Brain microvascular endothelial cell (primary cell): ENCODE measurements at places on chromosomes 11 and 22.

GRCh38 chr22:26565181-26565580 lies 24.8 kb downstream of the TPST2 start:
- DNase-seq, result no peak

DNA sequence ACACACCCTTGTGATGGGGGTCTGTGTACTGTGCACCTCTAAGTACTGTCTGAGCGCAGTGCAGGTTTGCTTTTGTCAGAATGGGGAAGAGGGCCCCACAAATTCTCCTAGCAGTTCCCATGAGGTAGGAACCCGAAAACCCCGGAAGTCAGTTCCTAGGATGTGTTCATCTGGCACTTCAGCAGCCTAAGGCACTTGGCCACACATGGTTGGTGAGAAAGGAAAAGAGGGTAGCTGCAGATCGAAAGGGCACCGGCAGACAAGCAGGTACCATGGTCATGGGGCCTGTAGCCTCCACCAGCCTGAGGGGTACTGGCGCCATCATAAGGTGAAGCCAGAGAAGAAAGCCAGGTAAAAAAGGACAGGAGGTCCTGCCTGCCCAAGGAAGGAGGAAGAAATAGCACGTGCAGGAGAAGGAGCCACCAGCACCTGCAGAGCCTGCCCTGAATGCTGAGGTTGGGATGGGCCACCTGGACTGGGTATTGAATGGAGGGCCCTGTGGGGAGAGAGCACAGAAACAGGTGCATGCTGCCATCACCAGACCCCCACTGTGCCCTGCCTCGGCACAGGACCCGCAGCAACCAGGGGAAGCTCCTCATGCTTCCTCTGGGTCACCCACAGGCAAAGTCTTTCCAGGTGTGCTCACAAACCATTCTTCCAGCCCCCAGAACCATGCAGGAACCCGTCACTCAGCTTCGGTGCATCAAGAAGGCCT lies 8.1 kb upstream of the CASTOR1 start:
- no peak for DNase-seq

GRCh38 chr11:65432100-65432650 lies 9.6 kb downstream of the NEAT1 start:
- DNase-seq, result no peak

- DNase-seq, result no peak
Observed at GRCh38 chr11:61023086-61023965, 51.8 kb downstream of the CD6 start.

- no peak for DNase-seq
Observed at GRCh38 chr11:11076879-11077278, 219.0 kb upstream of the ZBED5 start.

DNA sequence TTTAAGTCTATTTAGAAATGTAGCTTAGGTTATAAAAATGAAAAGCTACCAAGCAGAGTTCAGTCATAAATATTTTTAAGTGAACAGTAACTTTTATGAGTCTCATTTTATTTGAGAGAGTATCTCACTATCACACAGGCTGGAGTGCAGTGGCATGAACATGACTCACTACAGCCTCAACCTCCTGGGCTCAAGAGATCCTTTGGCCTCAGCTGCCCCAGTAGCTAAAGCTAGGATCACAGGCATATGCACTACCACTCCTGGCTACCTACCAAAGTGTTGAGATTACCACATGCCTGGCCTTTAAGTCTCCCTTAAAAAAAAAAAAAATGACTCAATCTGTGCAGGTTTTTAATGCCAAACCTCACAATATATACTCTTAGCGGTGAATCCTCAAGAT lies 34.7 kb upstream of the CLNS1A start:
- DNase-seq, result peak; percentile 82

DNA sequence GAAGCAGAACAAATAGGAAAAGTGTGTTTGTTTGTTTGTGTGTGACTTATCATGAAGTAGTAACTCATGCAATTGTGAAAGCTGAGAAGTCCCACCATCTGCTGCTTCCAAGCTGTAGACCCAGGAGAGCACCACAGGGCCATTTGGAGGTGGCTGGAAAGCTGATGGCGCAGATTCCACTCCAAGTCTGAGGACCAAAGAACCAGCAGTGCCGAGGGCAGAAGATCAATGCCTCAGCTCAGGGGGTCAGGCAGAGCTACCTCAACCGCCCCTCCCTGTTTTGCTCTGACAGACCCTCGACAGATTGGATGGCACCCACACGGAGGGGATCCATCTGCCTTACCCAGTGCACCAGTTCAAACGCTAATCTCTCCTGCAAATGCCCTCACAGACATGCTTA lies 896.2 kb downstream of the BRD1 start:
- no peak for DNase-seq

GRCh38 chr22:22033803-22034468 lies 51.3 kb upstream of the TOP3B start:
- DNase-seq, result no peak

GRCh38 chr11:78741741-78742140 lies 167.1 kb upstream of the NARS2 start:
- no peak for DNase-seq

- DNase-seq, result no peak
Observed at GRCh38 chr11:75441804-75442132, 8.8 kb upstream of the KLHL35 start.

DNA sequence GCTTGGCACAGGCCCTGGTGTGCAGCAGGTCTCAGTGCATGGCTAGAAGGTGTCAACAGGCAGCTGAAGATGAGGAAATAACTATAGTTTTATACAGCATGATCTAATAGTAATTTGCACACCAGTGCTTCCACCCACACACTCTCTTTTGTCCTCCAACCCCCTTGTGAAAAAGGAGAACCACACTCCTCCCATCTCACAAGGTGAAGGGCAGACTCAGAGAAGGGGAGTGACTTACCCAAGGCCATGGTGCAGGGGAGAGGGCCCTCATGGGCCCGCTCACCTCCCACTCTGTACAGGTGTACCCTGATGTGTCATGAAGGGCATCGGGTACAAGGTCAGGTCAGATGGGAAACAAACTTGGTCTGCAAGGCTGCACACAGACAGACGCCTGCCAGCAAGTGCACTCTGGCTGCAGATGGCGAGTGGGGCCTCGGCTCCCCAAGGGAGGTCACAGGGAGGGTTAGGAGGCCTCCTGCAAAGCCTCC lies 53.4 kb downstream of the DGCR2 start:
- no peak for DNase-seq

GRCh38 chr11:131375915-131376314 lies 5.5 kb downstream of the NTM start:
- no peak for DNase-seq

DNA sequence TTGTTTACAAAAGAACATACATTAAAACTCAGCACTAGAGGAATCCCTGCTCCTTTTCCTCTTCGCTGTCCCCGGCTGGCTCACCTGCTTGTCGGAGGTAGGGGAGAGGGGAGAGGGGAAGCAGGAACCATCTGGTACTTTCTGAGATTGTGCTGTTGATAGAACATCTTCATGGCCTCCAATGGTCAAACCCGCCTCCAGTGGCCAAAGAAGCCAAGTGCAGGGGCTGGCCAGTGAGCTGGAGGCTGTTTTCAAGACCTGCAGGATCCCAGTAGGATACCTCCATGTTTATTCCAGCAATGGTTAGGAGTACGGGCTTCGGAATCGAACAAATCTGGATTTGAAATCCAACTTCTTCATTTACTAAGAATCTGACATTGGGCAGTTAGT lies 92.6 kb downstream of the PKNOX2 start:
- DNase-seq, result no peak

- no peak for DNase-seq
Observed at GRCh38 chr11:76835928-76836612, 24.6 kb upstream of the ACER3 start.

GRCh38 chr11:7246179-7246578 lies 5.5 kb upstream of the SYT9 start:
- no peak for DNase-seq

DNA sequence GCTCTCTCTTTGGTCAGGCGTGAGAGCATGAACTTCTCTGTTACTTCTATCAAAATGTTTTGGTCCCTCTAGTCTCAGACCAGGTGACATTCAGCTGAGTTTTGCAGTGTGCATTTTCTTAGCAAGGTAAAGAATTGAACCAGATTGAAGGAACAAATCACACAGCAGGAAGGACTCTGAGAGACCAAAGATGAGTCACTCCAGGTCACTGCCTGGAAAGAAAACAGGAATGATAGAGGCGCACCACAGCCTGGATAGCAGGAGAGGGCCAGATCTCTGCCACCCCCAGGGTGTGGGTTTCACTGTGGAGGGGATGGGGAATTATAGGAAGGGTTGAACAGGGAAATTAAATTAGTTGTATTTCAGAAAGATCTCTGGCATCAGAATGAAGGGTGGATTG lies 788.3 kb downstream of the NTM start:
- peak; percentile 45 for DNase-seq

DNA sequence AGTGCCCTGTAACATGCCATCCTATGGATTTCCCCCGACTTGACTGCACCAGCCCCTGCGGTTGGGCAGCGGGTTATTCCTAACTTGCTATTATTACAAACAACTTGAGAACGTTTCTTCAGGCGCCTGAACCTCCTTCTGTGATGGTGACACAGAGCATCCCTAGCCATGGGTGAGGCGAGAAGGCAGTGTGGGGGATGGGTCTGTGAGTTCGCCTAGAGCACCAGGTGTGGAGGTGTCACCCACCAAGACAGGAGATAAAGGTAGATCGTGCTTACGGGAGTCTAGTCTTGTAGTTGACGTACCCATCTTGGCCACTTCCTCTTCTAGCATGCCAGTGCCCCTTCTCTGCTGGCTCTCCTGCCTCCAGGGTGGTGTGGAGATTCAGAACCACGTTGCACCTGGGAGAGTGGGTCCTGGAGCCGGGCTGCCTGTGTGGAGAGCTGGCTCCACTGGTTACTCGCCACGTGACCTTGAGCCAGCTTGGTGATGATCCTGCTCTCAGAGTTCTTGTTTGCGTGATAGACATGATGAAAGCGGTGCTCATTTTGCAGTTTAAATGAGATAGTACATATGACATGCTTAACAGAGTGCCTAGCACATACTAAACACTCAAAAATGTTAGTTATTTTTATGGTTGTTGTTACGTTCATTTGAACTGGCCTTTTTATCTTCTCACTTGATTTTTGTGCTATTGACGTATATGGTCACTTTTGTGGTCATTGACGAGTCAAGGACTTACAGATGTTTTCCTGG lies 37.8 kb downstream of the TBC1D22A start:
- DNase-seq, result no peak
